Airway epithelial cell (primary cell): ENCODE measurements at places on chromosomes 5 and 9. TPM values are rescaled to one million over a fixed set of nuclear protein-coding genes. Genes with fewer than 3 reads are reported as not detected.

The CD274 gene
- 4.8 and 5.3 TPM in 2 replicates for total RNA-seq

The TAS2R1 gene
- not detected in 2 replicates for total RNA-seq

The NOXA1 gene
- total RNA-seq, result 0.65 and 0.92 TPM in 2 replicates

The DIRAS2 gene
- total RNA-seq, result not detected in 2 replicates

The PDZD2 gene
- 4.7 and 5.9 TPM in 2 replicates for total RNA-seq

The SHB gene
- total RNA-seq, result 20.0 and 30.6 TPM in 2 replicates

The NUP214 gene
- 16.3 and 21.0 TPM in 2 replicates for total RNA-seq

The WWC1 gene
- 11.5 and 21.6 TPM in 2 replicates for total RNA-seq

The NPDC1 gene
- total RNA-seq, result 36.7 and 39.0 TPM in 2 replicates

The PDCD1LG2 gene
- total RNA-seq, result 0.19 and 0.71 TPM in 2 replicates

The IRX2 gene
- total RNA-seq, result 46.8 and 56.3 TPM in 2 replicates

The NUTM2G gene
- total RNA-seq, result not detected in 2 replicates

The OR1L4 gene
- not detected in 2 replicates for total RNA-seq

The WDR31 gene
- total RNA-seq, result 0.33 and 1.7 TPM in 2 replicates

The MZB1 gene
- not detected in 2 replicates for total RNA-seq

The CSF2 gene
- 0.28 TPM in 1 of 2 replicates, not detected in the other for total RNA-seq

The TUSC1 gene
- total RNA-seq, result 20.3 and 21.8 TPM in 2 replicates

The LCN15 gene
- total RNA-seq, result not detected in 2 replicates

The FAM153A gene
- total RNA-seq, result not detected in 2 replicates

The IL5 gene
- not detected in 2 replicates for total RNA-seq
